ENCODE measurements at places on chromosomes 5 and 9.

DNA sequence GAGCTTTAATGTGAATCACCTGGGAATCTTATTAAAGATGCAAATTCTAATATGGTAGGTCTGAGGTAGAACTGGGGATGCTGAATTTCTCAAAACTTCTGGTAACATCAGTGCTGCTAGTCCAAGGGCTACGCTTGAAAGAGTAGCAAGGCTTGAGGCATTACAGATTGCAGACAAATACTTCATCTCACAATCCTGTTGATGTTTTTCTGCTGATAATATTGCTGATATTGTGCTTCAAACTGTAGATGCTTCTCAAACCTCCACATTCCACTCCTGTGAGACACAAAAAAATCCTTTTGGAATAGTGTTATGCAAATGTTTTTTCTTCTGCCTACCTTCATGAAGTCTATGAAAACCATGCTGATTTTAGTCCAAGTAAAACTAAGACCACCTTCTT is 139.5 kb downstream of the SAXO1 start:
- H3K27ac ChIP-seq = no peak overlapping the region
- no peaks in the 10 kb centered on the region for H3K27me3 ChIP-seq
- H3K4me1 ChIP-seq = no peaks in the 10 kb centered on the region
- no peak overlapping the region for H3K4me3 ChIP-seq
- H3K36me3 ChIP-seq = no peaks in the 10 kb centered on the region

DNA sequence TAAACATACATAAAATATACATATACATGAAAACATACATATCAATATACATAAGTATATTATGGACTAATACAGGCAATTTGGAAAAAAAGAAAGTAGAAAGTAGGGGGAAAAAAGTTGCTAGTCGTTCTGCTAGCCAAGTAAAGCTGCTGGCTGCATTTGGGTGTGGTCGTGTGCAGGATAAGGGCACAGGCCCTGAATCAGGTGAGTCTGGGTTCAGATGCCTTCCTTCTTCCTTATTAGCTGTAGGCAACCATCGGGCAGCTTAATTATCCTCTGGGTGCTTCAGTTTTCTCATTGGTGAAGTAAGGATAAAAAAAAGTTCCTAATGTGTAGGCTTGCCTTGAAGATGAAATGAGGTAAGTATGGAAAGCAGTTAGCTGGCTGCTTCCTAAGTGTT is 59.2 kb upstream of the SPRY4 start:
- no peaks in the 10 kb centered on the region for H3K36me3 ChIP-seq
- H3K27ac ChIP-seq = no peak overlapping the region
- H3K4me1 ChIP-seq = peaks cover 7% of the 10 kb centered on the region
- H3K27me3 ChIP-seq = no peaks in the 10 kb centered on the region
- DNase-seq = no peak

GRCh38 chr5:149143470-149143869 is 2.2 kb downstream of the ABLIM3 start:
- no peaks in the 10 kb centered on the region for H3K36me3 ChIP-seq
- H3K4me1 ChIP-seq = peaks cover 23% of the 10 kb centered on the region
- H3K27ac ChIP-seq = no peak overlapping the region
- H3K4me3 ChIP-seq = no peak overlapping the region
- DNase-seq = peak; percentile 93

GRCh38 chr9:86238861-86239770 is 20.3 kb downstream of the C9orf153 start:
- no peaks in the 10 kb centered on the region for H3K27me3 ChIP-seq
- H3K4me3 ChIP-seq = no peak overlapping the region
- H3K4me1 ChIP-seq = no peaks in the 10 kb centered on the region
- DNase-seq = no peak
- no peaks in the 10 kb centered on the region for H3K36me3 ChIP-seq

DNA sequence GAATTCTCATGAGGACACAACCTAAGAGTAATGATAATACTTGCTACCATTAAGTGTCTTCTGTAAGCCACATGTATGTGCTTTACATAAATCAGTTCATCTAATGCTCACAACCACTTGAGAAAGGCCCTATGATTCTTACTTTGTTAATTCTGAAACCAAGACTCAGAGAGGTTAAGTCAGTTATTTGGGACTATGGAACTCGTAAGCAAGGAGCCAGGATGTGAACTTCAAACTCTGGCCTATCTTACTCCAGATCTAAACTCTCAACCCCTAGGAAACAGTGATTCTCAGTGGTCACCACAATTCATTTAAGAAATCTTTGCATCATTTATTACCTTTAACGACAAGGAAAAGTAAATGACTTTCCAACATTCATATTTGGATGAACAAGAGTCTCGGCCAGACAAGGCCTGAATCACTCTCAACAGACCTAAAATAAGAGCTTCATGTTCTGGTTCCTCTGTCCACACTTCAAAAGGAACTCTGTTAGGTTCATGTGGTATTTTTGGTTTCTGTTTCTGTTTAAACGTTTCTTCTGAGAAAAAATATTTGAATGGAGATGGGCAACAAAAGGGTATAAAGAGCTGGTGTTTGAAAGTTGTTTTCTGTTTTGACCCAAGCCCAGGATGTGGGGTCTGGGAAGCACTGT is 104.8 kb downstream of the LPAR1 start:
- H3K4me3 ChIP-seq = no peak overlapping the region
- H3K27ac ChIP-seq = no peak overlapping the region
- DNase-seq = no peak
- H3K4me1 ChIP-seq = no peaks in the 10 kb centered on the region
- no peaks in the 10 kb centered on the region for H3K27me3 ChIP-seq

- H3K36me3 ChIP-seq = no peaks in the 10 kb centered on the region
- H3K4me1 ChIP-seq = peaks cover 9% of the 10 kb centered on the region
Measured at GRCh38 chr5:88736494-88736893, 146.5 kb downstream of the MEF2C start.

GRCh38 chr9:13524245-13524644 is 244.8 kb upstream of the MPDZ start:
- DNase-seq = no peak
- H3K27me3 ChIP-seq = no peaks in the 10 kb centered on the region
- H3K4me3 ChIP-seq = no peak overlapping the region
- H3K36me3 ChIP-seq = no peaks in the 10 kb centered on the region

GRCh38 chr9:71680189-71680980 is 87.9 kb downstream of the CEMIP2 start:
- no peak overlapping the region for H3K27ac ChIP-seq
- no peak overlapping the region for H3K4me3 ChIP-seq
- peak; percentile 44 for DNase-seq
- no peaks in the 10 kb centered on the region for H3K27me3 ChIP-seq
- H3K4me1 ChIP-seq = peaks cover 6% of the 10 kb centered on the region

DNA sequence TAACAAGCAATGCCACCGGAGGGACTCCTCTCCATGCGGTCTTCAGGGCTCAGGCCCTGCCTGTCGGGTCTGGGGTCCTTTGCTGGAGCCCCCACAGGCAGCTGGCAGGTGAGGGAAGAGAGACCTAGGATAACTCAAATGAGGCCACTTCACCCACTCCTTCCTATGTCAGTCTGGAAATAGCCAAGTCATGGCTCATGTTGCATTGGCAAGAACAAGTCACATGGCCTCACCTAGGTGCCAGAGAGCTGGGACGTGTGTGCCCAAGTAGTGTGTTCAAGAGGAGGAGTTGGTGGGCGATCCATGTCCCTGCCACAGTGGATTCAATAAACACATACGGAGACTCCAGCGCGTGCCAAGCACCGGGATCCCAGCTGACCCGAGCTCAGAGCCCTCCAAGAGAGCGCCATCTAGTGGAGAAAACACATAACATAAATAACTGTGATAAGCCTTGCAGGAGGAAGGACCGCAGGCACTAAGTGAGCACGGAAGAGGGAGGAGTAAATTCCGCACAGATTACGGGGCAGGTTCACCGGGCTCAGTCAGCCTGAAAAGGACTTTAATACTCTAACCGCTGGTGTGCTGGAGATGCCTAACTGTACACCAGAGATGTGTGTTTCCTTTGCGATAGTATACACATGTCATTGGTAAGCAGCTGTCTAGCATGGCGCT is 580.8 kb downstream of the CCDC171 start:
- DNase-seq = peak; percentile 75
- no peaks in the 10 kb centered on the region for H3K27me3 ChIP-seq
- H3K4me3 ChIP-seq = no peak overlapping the region
- H3K36me3 ChIP-seq = no peaks in the 10 kb centered on the region
- H3K27ac ChIP-seq = no peak overlapping the region

DNA sequence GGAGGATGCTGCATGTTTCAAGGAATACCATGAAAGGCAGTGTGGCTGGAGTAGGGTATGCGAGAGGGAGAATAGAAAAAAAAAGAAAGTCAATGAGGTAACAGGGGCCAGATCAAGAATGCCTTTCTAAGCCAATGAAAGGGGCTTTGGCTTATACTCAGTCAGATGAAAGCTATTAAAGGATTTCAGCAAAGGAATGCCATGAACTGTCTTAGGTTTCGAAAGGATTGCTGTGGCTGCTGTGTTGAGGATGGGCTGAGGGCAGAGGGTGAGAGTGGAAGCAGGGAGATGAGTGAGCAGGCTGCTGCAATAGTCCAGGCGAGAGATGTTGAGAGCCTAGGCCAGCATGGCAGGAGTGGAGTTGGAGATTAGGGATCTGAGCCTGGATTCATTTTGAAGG is 135.4 kb upstream of the CKMT2 start:
- H3K36me3 ChIP-seq = no peaks in the 10 kb centered on the region
- H3K27me3 ChIP-seq = no peaks in the 10 kb centered on the region
- no peak overlapping the region for H3K4me3 ChIP-seq

DNA sequence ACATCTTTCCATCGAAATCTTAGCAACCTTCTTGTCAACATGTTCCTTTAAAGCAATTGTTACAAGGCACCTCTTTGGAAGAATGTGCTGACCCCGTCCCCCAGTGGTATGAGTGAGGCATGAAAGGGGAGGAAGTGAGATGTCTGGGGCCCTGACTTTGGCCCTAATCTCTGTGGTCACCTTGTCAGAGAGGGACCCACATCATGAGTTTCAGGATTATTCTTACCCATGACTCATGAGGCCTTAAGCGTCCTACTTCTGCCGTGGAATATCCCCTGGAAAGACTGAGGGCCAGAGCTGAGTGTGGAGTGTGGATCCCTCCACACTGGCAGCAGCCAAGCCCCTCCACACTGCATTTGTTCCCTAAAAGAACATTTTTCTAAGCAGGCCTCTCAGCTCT is 81.2 kb downstream of the FSTL4 start:
- H3K4me1 ChIP-seq = no peaks in the 10 kb centered on the region
- no peaks in the 10 kb centered on the region for H3K36me3 ChIP-seq
- no peak overlapping the region for H3K4me3 ChIP-seq

GRCh38 chr5:172713113-172713808 is 57.7 kb downstream of the DUSP1 start:
- no peak overlapping the region for H3K4me3 ChIP-seq
- peak; percentile 77 for DNase-seq
- no peak overlapping the region for H3K27ac ChIP-seq
- H3K4me1 ChIP-seq = peaks cover 27% of the 10 kb centered on the region

DNA sequence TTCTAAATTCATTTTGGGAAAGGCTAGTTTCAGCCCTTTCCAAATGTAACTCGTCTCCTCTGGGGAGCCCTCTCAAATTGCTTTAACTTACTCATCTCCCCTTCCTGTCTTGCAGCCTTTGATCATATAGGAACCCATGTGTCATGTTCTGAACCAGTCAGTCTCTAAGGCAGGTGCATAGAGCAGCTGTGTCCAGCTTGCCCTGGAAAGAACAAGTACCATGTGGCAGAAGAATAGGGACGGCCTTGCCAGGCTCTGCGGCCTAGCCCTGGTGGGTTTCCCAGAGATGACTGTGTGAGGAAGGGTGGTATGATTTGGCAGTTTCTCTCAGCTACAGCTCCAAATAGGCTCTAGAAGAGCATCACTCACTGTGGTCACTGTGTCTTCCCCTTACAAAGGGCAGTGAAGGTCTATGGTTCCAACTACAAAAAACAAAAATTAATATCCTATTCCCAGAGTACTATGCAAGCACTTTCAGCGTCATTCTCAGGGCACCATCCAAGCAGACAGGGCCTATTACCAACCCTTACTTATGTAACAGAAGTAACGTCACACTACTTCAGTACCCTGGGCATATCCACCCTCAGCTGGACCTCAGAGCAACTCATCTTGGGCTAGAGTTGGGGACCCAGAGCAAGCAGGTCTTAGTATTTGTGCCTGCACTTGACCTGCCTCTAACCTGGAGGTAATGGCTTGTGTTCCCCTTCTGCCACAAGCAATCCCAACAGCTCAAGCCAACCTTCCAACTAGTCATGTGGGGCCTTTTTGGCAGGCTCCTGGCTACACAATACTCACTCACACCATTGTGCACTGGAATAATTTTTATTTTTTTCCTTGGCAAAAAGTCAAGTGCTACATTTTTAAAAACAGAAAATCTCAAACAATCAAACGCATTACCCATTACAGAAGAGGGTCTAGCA is 37.2 kb upstream of the UBAP2 start:
- H3K27me3 ChIP-seq = no peaks in the 10 kb centered on the region
- no peaks in the 10 kb centered on the region for H3K4me1 ChIP-seq
- no peak overlapping the region for H3K4me3 ChIP-seq
- H3K27ac ChIP-seq = peak overlapping the region; percentile 34
- DNase-seq = no peak

DNA sequence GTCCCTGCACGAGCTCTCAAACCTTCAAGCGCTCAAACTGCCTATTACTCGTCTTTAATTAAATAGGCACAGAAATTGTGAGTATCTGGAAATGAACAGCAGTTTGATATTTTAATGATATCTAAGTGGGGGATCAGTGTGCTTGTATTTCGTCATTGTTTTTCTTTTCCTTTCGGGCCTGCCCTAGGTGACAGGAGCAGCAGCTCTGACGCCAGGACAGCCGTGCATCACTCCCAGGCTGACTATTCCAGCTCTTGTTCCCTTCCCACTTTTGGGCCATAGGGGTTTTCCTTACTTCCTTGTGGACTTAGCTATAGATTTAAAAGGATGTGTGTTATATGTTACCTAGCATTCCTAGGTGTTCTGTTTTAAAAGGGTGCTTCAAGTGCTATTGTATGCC is 9.5 kb downstream of the BNIP1 start:
- no peak for DNase-seq
- no peaks in the 10 kb centered on the region for H3K27me3 ChIP-seq
- H3K4me3 ChIP-seq = no peak overlapping the region

GRCh38 chr9:19154135-19154612 is 26.9 kb upstream of the PLIN2 start:
- H3K27ac ChIP-seq = no peak overlapping the region
- H3K36me3 ChIP-seq = no peaks in the 10 kb centered on the region
- no peak overlapping the region for H3K4me3 ChIP-seq

- H3K4me1 ChIP-seq = peaks cover 13% of the 10 kb centered on the region
- H3K36me3 ChIP-seq = peaks cover 39% of the 10 kb centered on the region
Measured at GRCh38 chr9:15187589-15187988, 119.4 kb downstream of the TTC39B start.
